ENCODE measurements at places on chromosomes 11 and 22.

DNA sequence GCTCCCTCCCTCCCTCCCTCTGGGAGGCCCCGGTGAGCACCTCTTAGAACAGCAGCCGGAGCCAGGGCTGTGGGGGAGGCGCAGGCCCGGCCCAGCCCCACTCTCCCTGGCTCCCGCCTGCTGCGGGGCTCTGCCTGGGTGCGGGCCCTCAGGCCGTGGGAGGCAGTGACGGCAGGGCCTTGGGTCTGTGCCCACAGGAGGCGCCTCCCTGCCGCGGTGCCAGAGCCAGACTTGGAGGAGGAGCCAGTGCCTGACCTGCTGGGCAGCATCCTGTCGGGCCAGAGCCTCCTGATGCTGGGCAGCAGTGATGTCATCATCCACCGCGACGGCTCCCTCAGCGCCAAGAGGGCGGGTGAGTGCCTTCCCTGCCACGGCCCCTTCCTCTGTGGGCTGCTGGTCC is 9.5 kb downstream of the IRF7 start:
- no peak for DNase-seq

- no peak for DNase-seq
Observed at GRCh38 chr11:18671246-18671645, 27.3 kb upstream of the TMEM86A start.

- no peak for DNase-seq
Observed at GRCh38 chr11:99535819-99536218, 515.1 kb downstream of the CNTN5 start.

GRCh38 chr22:39462443-39463221 is 5.8 kb downstream of the MGAT3 start:
- DNase-seq, result no peak

- DNase-seq, result no peak
Observed at GRCh38 chr11:20452585-20452984, 65.1 kb downstream of the PRMT3 start.

GRCh38 chr22:32322986-32323385 is 34.7 kb upstream of the RFPL3 start:
- DNase-seq, result no peak

DNA sequence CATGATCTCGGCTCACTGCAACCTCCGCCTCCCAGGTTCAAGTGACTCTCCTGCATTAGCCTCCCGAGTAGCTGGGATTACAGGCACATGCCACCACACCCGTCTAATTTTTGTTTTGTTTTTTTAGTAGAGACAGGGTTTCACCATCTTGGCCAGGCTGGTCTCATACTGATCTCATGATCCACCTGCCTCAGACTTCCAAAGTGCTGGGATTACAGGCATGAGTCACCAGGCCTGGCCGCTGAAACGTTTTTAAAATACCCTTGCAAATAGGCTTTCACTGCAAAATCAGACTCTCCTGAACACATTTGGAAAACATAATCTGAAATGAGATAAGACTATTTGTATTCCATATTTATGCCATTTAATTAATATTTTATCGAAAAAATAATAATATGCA is 826.1 kb upstream of the CNTN5 start:
- DNase-seq, result no peak

GRCh38 chr11:123356539-123356938 is 73.5 kb upstream of the GRAMD1B start:
- no peak for DNase-seq
